ENCODE measurements at places on chromosomes 3 and 15.

- DNase-seq = no peak
These were observed 16.4 kb downstream of the GPR160 start for GRCh38 chr3:170054204-170054603.

DNA sequence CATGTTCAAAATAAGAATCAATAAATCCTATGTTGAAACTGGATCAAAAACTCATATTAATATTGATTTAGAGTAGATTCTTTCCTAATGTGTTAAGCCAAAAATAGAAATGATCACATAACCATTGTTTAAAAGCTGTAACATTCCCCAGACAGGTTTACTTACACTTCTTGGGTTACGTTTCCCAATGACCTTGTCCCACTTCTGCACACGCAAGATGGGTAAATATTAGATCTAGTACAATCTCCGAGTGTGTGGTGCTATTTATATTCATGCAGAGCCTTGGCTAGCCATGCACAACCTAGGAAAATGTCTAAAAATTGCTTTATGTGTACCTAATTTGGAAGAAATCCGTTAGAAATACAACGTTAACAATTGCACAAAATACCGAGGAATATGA, 39.6 kb downstream of the ERC2 start:
- no peak for DNase-seq

DNA sequence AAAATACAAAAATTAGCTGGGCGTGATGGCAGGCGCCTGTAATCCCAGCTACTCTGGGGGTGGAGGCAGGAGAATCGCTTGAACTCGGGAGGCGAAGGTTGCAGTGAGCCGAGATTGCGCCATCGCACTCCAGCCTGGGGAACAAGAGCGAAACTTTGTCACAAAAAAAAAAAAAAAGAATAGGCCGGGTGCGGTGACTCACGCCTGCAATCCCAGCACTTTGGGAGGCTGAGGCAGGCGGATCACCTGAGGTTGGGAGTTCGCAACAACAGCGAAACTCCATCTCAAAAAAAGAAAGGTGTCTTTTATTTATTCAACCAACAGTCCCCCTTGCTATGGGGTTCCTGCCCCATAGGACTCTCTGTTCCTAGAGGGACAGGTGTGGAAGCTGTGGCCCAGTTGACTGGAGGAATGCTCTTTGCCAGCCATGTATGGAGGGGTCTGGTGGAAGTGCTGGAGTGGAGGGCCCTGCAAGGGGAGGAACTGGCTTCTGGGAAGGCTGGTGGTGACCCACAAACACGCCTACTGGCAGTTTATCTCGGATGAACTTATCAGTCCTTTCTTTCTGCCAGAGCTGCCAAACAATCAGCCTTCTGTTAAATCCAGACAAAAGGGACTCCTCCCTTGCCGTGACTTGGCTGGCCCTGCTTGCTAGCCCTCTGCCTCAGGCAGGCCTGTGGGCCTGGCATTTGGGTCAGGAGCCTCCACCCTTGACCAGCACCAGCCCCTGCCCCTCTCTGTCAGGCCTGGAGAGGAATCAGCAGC, 4.6 kb upstream of the DAG1 start:
- peak; percentile 4 for DNase-seq

DNA sequence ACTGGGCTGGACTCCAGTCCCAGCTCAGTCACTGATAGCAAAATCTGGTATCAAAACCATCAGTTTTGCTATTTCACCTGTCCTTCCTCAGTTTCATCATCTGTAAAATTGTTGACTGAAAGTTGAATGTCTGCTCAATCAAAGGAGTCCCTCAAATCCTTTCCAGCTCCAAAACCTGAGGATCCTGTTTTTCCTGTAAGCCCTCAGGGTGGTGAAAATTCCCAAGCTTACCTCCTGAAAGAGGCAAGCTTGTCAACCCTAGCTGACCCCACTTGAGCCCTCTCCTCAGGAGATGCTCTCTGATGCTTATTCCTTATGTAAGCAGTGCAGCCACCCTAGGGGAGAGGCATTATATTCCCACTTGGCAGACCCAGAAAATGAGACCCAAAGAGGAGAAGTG, 82.6 kb downstream of the HMG20A start:
- no peak for DNase-seq

DNA sequence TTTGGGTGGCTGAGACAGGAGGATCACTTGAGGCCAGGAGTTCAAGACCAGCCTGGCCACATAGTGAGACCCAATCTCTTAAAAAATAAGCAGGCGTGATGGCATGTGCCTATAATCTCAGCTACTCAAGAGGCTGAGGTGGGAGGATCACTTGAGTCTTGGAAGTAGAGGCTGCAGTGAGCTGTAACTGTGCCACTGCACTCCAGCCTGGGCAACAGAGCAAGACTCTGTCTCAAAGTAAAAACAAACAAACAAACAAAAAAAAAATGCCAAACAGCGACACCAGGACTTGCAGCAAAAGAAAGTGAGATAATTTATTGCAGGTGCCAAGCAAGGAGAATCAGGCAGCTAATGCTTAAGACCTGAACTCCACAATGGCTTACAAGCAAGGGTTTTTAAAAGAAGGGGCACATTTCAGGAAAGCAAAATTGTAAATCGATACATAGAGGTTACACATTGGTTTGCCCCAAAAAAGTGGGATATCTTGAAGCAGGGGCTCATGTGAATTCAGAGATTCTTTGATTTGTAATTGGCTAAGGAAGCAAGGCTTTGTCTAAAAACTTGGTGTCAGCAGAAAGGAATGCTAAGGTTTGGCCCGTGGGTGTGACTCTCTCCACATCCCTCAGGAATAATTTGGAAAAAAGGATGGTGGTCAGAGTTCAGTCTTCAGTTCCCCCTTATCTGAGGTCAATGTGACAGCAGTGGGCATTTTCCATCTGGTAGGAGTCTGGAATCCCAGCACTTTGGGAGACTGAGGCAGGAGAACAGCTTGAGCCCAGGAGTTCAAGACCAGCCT, 5.2 kb upstream of the MPI start:
- no peak for DNase-seq

DNA sequence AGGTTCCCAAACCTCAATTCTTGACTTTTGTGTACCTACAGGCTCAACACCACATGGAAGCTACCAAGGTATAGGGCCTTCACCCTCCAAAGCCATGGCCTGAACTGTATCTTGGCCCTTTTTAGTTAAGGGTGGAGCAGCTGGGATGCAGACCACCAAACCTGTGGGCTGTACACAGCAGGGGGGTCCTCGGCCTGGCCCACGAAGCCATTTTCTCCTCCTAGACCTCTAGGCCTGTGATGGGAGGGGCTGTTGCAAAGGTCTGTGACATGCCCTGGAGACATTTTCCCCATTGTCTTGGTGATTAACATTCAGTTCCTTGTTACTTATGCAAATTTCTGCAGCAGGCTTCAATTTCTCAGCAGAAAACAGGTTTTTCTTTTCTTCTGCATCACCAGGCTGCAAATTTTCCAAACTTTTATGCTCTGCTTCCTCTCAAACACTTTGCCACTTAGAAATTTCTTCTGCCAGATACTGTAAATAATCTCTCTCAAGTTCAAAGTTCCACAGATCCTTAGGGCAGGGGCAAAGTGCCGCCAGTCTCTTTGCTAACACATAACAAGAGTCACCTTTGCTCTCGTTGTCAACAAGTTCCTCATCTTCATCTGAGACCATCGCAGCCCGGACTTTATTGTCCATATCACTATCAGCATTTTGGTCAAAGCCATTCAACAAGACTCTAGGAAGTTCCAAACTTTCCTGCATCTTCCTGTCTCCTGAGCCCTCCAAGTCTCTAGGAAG, 90.9 kb upstream of the PLXND1 start:
- no peak for DNase-seq

DNA sequence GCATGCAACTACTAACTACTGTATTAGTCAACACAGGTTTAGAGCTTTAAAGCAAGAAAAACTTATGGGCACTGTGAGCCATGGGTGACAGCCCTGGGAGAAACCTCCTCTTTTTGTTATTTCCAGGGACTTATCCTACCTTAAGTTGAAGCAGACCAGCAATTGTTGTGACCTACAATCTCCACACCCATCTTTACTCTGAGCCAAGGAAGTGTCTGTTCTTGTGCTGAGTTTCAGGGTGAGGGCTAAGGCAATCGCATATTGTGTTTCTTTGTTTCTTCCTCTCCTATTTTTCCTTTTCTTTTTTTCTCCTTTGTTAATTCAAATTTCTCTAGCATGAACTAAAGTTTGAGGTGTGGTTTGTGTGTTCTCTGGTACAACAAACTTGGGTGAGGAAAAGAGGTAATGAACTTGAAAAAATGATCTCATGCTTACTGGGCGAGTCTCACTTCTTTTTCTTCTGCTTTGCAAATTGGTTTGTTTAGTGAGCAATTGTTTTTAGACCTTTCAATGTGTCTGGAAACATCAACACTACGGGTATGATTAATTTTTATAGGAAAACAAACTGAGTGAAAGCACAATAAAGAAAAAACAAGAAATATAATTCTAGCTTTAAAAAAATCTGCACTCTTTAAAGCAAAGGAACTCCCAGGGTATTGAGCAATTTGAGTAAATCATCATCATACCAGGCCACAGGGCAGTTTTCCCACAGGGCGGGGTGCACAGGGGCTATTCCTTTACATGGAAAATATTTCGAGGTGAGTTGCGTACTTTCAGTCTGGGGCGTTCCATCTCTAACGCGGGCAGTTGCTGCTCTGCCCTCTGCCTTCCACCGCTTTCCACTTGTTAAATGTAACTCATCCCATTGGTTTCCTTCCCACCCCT, 2.7 kb downstream of the UPK1B start:
- peak; percentile 54 for DNase-seq

- DNase-seq = no peak
These were observed 4.4 kb upstream of the IRAK2 start for GRCh38 chr3:10160346-10160745.
